ENCODE measurements at places on chromosomes 11 and 22.

DNA sequence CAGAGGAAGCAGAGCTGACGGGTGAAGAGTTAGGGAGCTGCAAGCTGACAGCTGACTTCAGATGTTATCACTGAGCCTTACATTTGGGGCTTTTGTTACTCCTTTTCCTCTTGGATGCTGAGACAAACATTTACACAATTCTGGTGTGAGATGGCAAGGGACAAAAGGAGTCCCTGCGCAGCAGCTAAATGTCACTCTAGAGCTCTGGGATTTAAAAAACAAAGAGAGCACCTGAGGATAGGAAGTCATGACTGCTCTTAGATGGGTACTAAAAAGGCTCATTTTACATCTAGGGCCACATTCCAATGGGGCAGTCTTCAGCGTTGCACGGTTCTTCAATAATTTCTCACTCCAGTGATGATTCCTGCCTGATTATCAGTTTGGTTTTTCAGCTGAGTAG lies 204.5 kb downstream of the RAB38 start:
- DNase-seq, result no peak

DNA sequence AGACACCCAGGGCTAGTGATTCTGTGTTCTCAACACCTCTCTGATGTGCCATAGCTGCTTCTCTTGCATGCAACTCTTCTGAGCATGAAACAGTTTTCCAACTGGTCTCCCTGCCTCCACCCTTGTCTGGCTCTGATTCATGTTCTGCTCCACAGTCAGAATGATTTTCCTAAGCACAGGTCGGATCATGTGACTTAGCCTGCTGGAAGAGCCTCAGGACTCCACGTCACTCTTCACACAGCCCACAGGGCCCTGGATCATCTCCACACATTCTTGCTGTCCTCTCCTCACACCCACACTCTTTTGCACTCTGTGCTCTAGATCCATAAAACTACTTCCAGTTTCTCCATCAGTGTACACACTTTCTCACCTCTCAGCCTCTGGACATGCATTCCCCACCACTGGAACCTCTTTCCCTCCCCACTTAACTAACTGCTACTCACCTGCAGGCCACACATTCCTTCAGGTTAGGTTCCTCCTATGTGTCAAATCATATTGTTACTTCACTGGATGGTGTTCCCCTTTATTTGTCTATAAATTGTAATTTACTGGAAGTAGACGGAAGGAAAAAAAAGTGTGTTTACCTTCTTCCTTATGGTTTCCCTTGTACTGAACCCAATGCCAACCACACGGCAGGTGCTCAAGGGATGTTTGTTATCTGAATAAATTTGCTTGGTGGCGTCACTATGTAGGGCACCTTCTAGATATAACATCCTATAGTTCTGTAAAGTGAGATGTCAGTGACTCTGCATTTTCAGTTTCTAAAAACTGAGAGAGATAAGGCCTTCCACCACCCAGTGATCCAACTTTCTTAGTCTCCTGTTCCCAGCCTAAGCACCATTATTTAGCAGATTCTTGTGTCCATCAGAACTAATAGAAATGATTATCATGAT lies 133.7 kb downstream of the ETS1 start:
- no peak for DNase-seq

GRCh38 chr11:65109231-65110198 lies 2.2 kb upstream of the TM7SF2 start:
- DNase-seq, result no peak

- no peak for DNase-seq
Observed at GRCh38 chr11:73753938-73754337, 6.9 kb downstream of the RAB6A start.

- no peak for DNase-seq
Observed at GRCh38 chr11:100816823-100817222, 129.7 kb downstream of the ARHGAP42 start.

DNA sequence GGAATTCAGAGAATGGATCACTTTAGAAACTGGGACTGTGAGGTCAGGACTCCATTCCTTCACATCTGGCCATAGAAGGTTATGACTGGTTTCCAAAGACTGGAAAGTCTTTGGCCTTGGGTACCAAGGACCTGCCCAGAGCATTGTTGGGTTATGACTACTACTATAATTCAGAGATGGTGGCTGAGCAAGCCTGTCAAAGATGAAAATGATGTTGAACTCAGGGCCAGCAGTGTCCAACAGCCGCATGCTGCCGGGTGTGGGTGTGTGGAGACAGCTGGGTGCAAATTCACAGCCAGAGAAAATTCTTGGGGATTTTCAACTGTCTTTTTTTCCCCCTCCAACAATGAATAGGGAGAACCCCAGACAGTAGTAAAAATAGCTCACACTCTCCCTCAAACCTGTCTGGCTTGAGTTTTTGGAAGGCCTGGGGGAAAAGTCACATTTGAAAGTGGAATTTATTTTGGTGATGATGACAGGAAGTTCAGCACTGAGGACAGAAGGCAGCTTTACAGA lies 166.8 kb upstream of the NCAM1 start:
- DNase-seq, result no peak

- DNase-seq, result no peak
Observed at GRCh38 chr11:102476069-102476468, 23.5 kb upstream of the TMEM123 start.

- DNase-seq, result no peak
Observed at GRCh38 chr11:106608677-106609076, 409.6 kb downstream of the GUCY1A2 start.

DNA sequence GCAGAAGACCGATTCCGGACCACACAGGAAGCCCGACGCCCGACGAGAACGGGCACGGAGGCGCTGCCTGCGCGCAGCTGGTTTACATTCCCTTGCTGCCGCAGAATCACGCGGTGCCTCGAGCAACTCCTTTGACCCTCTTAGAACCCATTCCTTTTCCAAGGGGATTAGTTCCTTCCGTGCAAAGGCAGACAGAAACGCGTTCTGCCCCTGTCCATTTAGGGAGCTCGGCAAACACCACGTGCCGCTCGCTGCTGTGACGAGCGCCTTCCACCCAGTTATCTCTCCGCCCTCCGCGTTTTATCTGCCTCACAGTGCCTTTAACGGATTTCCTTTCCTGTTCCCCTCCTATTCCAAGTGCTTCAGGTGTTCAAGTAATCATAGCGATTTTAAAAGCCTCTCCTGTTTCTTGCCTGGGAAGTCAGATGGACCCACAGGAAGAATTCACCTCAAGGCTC lies 24.1 kb upstream of the MICAL3 start:
- no peak for DNase-seq

DNA sequence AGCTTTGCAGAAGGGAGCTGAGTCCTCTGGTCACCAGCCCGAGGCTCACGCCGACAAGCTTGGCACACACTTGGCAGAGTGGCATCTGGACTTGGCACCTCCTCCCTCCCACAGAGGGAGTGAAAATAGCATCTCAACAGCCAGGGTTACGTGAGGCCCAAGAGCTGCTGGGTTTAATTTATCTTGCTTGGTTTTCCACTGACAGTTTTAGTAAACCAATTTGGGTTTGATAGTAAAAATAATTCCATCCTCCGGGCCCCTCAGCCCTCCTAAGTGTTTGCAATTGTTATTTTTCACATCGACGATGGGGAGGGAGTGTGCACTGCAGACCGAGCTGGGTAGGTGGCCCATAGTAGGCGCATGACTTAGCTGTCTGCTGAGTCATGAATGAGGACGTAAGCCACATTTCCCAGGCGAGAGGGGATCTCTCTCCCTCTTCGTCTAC lies 107.6 kb upstream of the ASPHD2 start:
- DNase-seq, result no peak

GRCh38 chr11:118587952-118588351 lies 15.7 kb downstream of the ARCN1 start:
- no peak for DNase-seq

GRCh38 chr11:8910649-8911026 lies 351 bp upstream of the AKIP1 start:
- DNase-seq, result no peak

DNA sequence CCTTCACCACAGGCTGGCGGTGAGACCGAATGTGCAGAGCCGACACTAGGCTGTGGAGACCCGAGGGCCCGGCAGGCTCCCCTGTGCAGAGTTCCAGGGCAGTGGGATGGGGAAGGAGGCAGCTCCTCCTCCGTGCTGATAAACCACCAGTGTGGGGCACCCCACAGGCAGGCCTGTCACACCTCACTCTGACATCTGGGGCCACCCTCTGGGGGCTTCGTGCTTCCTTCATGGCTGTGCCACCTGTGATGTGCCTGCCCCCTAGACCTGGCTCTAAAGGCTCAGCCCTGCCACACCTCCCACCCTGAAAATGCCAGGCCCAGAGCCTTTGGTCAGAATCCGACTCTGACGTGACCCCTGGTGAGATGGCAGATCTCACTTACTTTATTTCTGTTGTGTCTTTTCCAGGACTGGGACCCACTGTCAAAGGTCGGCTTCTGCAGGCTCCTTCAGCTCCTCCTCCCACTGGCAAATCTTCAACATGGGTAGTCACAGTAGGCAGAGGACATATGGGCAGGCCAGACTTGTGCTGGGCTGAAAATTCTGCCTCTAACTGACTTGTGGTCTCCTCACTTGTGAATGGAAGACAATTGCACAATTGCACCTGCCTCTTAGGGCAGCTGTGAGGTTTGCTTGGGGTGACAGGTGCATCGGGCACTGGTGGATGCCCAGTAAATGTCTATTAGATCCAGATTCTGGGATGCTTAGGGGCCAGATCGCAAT lies 46.2 kb upstream of the TSKU start:
- no peak for DNase-seq

DNA sequence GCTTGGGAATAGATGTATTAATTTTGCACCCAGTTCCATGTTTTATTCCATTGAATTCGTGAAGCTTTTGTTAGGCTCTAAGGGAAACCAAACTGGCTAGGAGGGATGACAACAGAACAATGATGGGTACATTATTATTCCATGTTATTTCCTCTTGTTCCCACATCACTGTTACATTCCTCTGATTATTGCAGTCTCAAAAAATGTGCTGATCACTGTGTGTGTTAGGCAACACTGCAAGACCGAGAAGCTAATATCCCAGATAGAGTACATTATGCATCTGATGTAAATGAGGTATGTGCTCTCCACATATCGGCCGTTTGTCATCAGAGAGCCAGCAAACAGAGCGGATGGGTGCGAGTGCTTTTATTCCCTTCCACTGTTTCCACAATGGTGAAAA lies 327.9 kb downstream of the SOX6 start:
- no peak for DNase-seq

DNA sequence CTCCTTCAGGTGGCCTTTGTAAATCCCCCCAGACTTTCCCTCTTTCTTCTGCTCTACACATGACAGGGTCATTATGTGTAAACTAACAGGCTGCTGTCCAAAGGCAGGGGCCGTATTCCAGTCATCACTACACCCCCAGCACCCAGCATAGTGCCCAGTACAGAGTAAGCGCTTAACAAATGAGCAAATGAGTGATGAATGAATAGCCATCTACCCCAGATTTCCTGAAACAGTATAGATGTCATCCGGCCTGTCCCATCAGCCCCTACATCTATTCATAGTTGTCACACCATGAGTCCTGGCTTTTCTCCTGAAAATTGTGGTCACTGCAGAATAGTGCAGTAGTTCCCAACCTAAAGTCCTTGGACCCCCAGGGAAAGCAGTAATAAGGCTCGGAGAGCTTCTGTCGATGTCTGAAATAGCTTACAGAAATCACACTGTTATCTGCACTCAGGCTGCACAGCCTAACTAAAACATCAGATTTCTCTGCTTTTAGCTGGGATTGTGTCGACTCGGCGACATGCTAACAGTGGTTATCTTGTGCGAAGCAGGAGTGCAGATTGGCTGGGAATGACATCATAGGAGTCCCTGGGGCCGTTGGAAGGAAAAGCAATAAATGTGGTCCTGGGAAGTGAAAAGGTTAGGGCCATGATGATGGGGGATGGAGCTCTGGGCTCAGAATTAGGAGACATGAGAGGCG lies 143.8 kb upstream of the NECTIN1 start:
- DNase-seq, result no peak

DNA sequence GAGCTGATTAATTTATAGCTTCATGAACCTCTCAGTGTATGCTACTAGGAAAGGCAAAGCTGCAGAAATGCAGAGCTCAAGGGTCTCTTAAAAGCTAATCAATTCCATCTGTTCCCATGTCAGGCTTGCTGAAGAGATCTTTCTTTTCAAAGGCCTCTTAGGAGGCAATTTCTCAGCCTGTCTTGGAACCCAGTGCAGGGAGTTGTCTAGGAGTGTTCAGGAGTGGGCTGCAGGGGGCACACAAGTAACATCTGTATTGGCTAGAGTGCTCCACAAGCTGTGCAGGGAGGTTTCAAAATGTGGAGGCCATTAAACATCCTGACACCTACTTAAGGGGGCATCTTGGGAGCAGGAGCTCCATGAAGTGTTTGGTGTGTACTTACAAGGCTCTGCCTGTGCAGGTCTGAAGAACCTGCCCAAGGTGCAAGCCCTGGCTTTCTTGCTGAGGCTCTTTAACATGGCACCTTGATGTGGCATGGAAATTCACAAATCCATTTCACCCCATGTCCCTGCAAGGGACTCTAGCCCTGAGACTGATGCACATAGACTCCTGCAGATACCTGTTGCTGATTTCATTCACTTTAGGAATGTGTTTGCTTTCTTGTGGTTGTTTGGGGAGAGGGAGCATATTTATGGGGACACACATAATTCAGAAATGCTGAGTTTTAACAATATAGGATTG lies 134.7 kb downstream of the ME3 start:
- no peak for DNase-seq

GRCh38 chr11:134229126-134229790 lies 4.8 kb downstream of the VPS26B start:
- no peak for DNase-seq

- DNase-seq, result no peak
Observed at GRCh38 chr11:46049325-46049897, 71.8 kb downstream of the PHF21A start.

- DNase-seq, result no peak
Observed at GRCh38 chr11:101128571-101129202, 926 bp downstream of the PGR start.

- no peak for DNase-seq
Observed at GRCh38 chr11:103737037-103737622, 299.3 kb upstream of the DDI1 start.

- no peak for DNase-seq
Observed at GRCh38 chr22:49889071-49889470, 29.2 kb downstream of the ALG12 start.

- DNase-seq, result no peak
Observed at GRCh38 chr22:41350087-41350486, 31.7 kb upstream of the TEF start.

DNA sequence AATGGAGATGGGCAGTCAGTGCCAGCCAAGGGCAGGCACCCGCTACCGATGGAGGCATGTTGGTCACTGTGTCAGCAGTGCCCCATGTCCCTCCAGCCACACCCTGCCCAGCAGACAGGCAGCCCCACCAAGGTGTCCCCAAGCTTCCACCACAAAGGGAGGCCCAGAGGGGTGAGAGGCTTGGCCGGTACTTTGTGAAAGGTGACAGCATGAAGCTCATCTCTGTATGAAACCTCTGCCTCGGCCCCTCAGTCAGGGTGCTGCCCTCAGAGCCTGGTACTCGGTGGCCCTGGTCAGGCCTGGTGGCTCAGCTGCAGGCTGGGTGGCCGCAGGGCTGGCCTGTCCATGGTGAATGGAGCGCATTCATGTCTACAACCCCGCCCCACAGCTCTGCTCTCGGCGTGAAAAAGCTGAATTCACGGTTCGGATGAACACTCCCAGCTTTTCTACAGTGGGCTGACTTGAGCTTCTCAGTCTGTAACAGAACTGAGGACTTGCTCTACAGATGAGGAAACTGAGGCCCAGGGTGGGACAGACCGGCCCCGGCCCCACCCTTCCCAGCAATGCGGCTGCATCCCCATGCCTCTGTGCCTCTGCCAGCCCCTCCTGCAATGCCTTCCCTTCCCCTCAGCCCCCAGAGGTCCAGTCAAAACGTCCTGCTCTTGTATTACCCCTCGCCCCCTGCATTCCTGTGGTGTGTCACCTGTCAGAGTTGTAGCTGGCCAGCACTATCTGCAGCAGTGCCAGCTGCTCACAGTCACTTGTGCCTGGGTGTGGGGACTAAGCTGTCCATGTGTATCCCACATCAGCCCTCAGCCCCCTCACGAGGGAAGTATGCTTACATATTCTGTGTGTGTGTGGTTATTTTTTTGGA lies 27.7 kb downstream of the RSPH14 start:
- no peak for DNase-seq
